ENCODE measurements at places on chromosomes 3 and 15.

DNA sequence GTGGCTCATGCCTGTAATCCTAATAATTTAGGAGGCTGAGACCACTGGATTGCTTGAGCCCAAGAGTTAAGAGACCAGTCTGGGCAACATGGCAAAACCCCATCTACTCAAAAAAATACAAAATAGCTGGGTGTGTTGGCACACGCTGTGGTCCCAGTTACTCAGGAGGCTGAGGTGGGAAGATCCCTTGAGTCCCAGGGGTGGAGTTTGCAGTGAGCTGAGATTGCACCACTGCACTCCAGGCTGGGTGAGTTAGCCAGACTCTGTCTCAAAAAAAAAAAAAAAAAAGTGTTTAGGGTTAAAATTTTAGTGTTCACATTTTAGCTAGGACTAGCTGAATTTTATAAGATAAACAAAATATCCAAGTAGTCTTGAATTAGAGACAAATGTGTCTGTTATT lies 1340.1 kb upstream of the EPHA6 start:
- DNase-seq: no peak

DNA sequence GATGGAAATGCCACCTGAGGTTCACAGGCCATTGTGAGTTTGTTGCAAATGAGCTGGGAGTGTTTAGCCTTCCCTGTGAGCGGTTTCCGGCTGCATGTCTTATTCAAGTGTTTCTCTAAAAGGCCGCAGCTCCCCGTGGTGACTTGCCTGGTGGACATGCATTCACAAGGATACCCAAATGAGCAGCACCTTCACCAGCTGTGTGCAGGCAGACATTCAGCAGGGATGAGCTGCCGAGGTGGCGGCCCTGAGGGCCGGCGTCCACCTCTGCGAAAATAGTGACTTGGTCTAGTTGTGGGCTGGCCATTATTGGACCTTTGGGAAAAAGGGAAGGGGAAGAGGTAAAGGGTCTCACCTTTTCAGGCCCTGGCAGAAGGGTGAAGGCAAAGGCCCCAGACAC lies 23.4 kb downstream of the SPSB4 start:
- no peak for DNase-seq

DNA sequence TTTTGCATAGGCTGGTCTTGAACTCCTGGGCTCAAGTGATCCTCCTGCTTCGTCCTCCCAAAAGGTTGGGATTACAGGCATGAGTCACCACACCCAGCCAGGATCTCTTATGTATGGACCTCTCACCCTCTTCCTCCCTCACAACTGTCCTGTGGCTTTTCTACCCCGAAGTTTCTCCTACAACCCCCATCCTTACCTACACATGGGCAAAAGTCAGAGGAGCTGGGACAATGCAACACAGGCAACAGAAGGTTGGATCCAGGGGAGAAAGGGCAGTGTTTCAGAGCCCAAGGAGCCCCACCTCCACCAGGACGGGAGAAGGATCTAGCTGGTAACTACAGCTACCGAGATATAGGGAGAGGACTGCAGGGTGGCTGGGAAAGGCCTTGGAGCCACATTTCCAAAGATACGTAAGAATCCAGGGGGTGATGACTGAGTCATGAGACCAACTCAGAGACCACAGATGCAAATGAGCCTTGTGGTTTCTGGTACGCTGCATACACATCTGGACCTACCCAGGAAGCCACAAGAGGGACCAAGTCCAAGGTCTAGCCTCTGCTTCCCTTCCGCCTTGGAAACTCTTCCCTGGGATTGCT lies 13.6 kb downstream of the IGDCC4 start:
- DNase-seq: no peak

GRCh38 chr15:95994418-95994817 lies 336.1 kb upstream of the NR2F2 start:
- DNase-seq: no peak

- DNase-seq: no peak
Observed at GRCh38 chr3:120623727-120624093, 27.6 kb downstream of the NDUFB4 start.

GRCh38 chr3:177041730-177042551 lies 155.3 kb downstream of the TBL1XR1 start:
- DNase-seq: no peak

GRCh38 chr3:101701696-101702634 lies 15.4 kb upstream of the RPL24 start:
- no peak for DNase-seq

DNA sequence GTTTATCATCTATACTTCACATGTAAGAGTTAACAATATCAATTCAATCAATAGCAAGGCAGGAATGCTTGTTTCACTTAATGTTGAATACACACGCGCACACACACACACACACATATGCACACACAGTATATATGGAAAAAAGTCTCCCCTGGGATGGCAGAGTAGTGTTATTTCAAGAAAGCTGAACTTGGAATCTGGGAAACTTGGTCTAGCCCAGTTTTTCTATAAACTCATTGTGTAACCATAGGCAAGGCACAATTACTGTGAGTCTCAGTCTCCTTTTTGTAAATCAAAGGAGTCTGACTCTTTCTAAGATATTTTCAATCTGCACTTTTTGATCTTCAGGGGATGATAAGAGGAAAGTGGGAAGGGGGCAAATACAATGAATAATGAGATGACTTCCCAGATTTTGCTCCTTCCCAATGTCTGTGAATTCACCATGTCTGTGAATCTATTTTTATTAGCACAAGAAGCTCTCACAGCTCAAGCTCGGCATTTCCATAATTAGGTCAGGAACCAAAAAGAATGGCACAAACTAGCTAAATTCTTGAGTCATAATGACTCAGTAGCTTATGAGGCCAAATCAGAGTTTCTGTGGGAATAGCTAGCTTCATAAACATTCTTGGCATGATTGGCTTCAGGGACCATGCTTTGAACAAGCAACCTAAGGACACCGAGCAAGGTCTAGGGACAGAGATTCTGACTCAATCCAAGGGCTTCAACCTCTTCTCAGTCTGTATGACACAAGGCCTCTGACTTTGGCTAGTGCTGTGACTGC lies 227.4 kb upstream of the DCBLD2 start:
- peak; percentile 6 for DNase-seq

GRCh38 chr3:55376753-55377347 lies 110.3 kb downstream of the WNT5A start:
- no peak for DNase-seq

DNA sequence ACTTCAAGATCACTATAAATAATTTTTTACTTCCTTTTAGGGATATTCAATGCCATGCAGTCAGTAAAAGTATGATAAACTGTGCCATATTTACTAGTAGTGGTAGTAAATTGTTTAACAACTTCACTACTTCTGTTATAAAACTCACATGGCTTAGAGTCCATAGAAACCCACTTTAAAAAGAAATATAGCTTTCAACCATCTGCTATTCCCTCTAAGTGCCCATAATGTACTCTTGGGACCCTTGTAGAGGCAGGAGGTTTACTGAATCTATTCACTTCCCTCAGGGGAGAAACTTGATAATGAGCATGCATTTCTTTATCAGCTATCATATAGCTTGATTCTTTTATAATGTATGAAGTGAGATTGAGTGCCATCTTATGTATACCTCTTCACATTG lies 1448.4 kb upstream of the ALCAM start:
- DNase-seq: no peak

- no peak for DNase-seq
Observed at GRCh38 chr3:174548841-174549623, 310.1 kb upstream of the NAALADL2 start.

DNA sequence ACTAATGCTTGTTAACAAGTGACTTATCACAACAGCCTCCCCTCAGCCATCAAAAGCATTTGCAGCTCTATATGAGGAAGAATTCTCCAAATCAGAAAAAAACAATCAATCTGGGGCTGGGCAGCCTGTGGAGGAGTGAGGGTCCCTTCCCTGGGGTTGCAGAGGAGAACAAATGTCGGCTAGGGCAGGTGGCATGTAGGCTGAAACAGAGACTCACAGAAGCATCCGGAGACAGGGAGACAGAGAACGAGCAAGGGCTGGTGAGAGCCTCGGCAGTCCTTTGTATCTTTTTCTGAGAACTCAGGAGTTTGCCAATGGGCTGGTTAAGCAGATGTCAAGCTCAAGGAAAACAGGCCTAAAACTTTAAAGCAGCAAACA lies 15.8 kb downstream of the ITGA11 start:
- DNase-seq: no peak

GRCh38 chr3:14278265-14278798 lies 99.7 kb downstream of the LSM3 start:
- DNase-seq: no peak

- no peak for DNase-seq
Observed at GRCh38 chr15:47959617-47960413, 161.0 kb upstream of the SLC24A5 start.

GRCh38 chr15:35014241-35014640 lies 26.2 kb upstream of the ZNF770 start:
- DNase-seq: no peak

DNA sequence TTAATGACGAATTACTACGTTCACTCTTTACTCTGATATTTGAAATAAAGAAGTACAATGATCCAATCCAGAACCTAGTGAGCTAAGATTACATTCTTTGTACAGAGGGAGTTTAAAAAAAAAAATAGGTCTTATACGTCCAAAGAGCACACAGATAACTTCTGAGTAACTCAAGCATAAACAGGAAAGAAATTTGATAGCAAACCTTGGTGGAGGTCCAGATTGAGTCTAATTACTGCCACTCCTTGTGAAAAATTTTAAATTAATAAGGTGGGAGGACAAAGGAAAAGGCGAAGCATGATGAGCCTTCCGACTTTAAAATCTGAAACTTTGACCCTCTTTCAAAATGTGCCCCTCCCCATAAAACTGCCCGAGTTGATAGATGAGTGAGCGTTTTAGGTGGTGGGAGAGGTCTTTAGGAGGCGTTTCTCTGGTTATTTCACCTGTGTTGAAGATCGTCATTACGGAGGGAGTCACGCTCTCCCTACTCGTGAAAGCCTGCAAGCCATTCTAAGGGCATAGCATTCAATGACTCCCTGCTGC lies 127.0 kb upstream of the ROBO2 start:
- DNase-seq: no peak

DNA sequence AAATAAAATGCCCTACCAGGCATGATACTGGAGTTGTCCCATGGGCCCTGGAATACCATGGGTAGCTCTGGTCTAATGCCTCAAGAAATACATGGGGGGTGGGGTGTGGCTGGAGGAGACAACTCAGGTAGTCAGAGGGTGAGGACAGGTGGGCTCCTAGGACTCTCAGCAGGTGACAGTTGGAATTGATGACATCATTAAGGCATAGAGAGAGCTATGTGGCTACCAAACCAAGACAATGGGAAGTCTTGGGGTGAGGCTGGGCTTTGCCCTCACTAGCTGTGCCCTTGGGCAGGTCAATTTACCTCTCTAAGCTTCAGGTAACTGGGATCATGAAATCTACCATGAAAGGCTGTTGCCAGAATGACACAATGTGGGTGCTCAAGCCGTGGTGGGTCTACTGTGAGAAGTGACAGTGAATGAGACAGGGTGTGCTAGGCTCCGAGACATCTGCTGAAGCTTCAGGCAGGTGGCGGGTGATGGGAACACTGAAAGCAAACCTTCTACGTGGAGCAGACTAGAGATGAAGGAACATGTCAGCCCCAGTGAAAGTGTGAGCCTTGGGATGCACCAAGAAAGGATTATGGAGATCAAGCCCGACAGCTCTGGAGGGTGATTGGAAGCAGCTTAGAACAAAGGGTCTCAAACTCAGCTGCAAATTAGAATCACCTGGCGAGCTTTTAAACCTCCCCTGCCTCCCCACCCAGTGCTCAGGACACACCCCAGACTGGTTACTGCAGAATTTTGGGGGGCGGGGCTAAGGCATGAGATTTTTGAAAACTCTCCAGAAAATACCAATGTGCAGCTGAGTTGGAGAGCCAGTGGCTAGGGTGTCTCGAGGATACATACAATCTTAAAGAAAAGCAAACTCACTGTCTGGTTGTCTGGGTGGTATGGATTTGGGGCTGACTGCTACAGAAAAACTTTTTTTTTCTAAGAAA lies 21.5 kb downstream of the SLC6A20 start:
- no peak for DNase-seq

- no peak for DNase-seq
Observed at GRCh38 chr3:107816107-107816506, 274.7 kb downstream of the CD47 start.

DNA sequence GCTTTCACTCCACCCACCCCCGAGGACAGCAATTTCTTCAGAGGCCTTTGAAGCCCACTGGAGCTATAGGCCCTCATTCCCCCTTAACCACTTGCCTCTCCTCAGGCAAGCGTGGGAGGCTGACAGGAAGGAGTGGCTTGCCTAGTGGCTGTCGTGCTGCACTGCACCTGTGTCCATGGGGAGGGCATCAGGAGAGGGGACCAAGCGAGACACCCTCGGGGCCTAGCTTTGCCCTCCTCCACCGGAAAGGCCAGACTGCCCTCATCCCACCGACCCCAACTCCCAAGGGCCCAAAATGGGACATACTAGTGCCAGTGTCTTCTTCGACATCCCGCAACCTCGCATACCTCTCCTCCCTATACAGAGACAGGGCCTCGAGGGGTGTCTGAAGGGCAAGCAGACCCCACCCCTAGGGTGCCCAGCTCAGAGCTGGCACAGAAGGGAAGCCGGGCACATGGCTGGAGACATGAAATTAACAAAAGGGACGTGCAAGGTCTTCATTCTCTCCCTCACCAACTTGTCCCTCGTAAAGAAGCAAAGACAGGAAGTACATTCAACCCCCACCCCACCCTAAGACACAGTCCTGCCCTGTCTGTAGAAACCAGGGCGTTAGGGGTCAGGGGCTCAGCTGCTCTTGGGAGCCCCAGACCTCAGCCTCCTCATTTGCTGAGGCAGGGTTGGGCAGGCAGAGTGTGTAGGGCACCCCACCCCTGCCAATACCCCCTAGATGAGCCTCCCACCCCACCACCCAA lies 24.3 kb downstream of the VIPR1 start:
- no peak for DNase-seq

- DNase-seq: no peak
Observed at GRCh38 chr3:186953011-186953487, 22.7 kb downstream of the ST6GAL1 start.

DNA sequence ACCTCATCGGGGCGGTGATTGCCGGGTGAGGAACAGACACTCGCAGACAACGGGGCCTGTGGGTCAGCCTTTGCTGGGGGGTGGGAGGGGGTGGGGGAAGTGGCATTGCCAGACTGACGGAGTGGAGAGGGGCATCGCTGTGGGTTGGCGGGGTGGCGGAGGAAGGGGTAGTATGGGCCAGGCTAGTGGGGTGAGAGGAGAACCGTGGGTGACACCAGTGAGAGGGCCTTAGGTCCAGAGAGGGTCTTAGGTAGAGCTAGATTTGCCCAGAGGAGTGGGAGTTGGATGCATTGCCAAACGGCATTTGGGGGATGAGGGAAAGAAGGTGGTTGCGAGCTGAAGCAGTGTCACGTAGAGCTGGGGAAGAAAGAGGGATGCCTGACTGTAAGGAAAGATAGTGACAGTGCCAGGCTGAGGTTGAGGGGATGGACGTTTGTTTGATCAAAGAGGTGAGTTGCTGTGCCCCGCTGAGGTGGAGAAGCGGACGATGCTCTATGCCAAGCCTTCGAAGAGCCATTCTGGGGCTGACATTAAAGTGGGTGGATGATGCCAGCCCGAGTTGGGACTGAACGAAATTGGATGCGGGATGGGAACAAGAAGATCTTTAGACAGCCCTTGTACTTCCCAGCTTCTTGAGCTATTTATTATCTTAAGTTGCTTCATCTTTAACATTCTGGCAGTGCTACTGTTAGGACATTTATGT lies 572 bp downstream of the DNAJB11 start:
- no peak for DNase-seq
